Cortex of kidney (tissue), 1 donor: ENCODE measurements at places on chromosomes 16 and 17.

DNA sequence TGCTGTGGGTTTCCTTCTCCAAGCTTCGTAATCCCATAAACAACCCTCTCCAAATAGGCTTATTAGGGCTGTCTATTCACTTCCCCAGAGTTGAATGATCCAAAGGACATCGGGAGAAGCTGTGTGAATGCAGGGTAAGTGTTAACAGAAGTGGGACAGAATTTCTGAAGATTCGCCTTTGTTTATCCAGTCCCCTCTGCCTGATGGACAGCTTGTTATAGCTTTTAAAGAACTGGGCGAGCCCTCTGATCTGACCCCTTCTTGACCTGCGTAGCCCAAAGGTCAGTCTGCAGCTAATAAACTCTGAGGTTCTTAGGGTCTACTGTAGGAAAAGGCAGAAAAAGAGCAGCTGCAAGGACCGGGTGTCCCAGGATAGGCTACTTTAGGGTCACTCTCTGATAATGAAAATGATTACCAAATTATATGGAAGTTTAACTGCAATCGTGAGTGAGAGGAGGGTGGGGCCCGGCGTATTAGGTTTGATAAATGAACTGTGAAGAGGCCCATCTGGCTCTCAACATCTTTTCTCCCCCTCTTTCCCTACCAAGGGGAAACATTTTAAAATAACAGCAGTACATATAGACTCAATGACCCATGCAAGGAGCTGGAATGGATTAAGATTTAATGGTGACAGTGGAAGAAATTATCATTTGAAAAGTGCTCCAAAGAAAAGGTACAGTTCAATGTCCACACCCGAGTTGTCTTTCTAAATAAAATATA, 233.4 kb downstream of the FTO start:
- DNase-seq, result no peak

- no peak for DNase-seq
Observed at GRCh38 chr17:33292981-33293867, at the start of gene ASIC2. Gene ASIC2 (minus strand): TSS chr17:33293295.

DNA sequence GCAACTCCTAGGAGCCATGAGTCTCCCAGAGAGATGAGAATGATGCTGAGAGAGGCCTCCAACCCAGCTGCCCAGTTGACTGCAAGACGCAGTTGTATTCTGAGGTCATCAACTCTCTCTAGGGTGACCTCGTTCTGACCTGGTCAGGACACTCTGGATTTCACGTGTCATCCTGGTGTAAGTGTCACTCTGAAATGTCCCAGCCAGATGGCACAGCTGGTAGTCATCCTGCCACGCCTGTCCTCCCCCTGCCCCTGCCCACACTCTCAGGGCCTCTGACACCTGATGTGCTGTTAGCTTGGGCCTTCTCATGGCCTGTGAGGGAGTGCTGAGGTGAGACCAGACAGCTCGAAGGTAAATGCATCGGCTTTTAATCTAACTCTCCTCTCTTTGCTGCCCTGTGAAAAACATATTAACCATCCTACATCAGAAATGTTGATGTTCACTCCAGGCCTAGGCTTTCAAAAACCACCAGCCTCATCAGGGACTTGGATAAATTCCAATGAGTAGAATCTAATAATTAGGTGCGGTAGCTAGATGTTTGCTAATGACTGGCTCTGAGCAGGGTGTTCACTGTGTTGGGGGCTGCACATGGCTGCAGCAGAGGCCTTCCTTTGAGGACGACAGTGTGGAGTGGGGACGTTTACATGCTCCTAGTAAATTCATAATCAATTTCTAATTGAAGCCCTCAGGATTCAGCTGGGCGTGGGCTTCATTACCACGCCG, 13.8 kb downstream of the MLYCD start:
- no peak for DNase-seq

- no peak for DNase-seq
Observed at GRCh38 chr16:4692460-4693295, 684 bp upstream of the NUDT16L1 start.

DNA sequence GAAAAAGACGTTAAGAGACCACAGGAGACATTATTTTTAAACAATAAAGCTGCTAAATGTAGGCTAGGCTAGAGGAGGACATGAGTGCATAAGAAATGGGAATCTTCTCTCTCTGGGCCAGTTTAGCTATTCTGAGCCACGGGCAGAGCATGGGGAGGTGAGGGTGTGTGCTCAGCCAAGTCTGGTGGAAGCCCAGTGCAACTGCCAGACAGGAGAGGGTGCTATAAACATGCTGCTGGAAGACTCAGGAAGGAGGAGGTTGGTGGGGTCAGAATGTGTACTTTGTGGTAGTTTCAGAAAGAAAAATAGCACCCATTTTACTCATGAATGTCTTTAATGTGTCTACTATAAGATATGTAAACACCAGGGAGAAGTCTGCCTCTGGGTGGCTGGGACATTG, 5.9 kb upstream of the SDK2 start:
- no peak for DNase-seq

GRCh38 chr17:82879241-82879640, 39.4 kb upstream of the ZNF750 start:
- no peak for DNase-seq

GRCh38 chr16:68073902-68074760, 11.0 kb upstream of the NFATC3 start:
- DNase-seq, result no peak

GRCh38 chr16:48503336-48503735, 106.6 kb downstream of the N4BP1 start:
- DNase-seq, result no peak

- DNase-seq, result no peak
Observed at GRCh38 chr17:55238931-55239297, 25.8 kb upstream of the HLF start.
